RWPE1 (cell line): ENCODE measurements at places on chromosomes 3 and 15.

GRCh38 chr15:29636140-29636539 lies 186.1 kb downstream of the TJP1 start:
- DNase-seq: no peak

DNA sequence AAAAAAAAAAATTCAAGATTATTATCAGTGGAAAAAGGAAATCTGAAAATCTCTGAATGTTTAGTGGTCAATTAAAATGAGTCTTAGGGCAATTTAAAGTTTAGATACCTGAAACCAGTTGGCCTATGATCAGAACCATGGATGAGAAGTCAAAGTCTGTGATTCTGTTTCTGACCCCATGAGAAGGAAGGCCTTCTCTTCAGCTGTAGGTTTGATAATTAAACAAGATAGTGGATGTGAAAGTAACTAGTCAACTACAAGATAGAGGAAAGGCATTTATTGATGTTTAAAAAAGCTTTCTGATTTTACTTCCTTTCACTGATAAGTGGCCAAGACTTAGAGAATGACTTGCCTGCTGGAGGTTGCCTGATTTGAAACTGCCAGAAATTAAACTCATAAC lies 8.7 kb downstream of the PLS1 start:
- no peak for DNase-seq

GRCh38 chr15:81809543-81809942 lies 236.3 kb downstream of the MEX3B start:
- peak; percentile 28 for DNase-seq

- DNase-seq: no peak
Measured at GRCh38 chr3:107969994-107970819, 120.6 kb downstream of the CD47 start.

DNA sequence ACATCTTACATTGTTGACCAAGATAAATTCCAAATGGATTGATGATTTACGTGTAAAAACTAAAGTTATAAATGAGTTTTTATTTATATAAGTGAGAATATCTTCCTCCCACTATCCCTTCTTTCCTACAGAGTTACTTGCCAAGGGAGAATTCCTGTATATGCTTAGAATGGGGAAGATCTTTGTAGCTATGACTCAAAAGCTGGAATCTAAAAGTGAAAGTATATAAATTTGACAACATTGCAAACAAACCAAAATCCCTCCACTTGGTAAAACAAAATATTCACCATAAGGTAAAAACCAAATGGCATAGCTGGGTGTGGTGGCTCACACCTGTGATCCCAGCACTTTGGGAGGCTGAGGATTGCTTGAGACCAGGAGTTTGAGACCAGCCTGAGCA lies 52.7 kb upstream of the GCNT3 start:
- DNase-seq: no peak

GRCh38 chr15:86002444-86002843 lies 77.2 kb upstream of the AGBL1 start:
- no peak for DNase-seq

DNA sequence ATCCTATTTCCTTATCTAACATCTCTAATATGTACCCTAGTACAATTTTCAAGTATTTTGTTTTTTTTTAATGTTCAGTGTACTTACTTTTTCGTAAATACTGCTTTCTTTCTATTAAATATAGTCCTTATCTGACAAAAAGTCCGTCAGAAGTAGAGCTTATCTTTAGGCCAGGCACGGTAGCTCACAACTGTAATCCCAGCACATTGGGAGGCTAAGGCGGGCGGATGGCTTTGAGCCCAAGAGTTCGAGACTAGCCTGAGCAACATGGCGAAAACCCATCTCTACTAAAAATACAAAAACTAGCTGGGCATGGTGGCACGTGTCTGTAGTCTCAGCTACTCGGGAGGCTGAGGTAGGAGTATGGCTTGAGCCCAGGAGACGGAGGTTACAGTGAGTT lies 41.1 kb downstream of the USP3 start:
- no peak for DNase-seq

- DNase-seq: no peak
Measured at GRCh38 chr3:159821736-159822135, 166.9 kb upstream of the IL12A start.

- no peak for DNase-seq
Measured at GRCh38 chr3:94272016-94272415, 209.2 kb downstream of the NSUN3 start.

DNA sequence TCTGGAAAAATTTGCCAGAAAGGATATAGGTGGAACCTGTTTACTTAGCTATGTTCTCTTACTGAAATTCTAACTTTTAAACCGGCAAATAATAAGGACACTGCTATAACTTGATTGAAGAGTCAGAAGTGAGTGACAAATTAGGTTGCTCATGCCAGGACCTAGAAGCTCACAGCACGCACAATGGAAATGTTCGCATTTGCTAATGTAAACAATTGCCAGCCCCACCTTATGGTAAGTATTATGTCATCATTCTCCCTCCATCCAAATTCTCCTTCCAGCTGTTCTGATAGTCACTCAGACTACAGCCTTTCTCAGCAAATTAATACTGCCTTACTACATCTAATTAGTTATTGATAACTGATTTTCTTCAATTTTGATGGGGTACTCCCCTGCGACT lies 4.8 kb upstream of the STXBP5L start:
- DNase-seq: no peak

- no peak for DNase-seq
Measured at GRCh38 chr15:62578546-62578945, 413.5 kb upstream of the C2CD4B start.

DNA sequence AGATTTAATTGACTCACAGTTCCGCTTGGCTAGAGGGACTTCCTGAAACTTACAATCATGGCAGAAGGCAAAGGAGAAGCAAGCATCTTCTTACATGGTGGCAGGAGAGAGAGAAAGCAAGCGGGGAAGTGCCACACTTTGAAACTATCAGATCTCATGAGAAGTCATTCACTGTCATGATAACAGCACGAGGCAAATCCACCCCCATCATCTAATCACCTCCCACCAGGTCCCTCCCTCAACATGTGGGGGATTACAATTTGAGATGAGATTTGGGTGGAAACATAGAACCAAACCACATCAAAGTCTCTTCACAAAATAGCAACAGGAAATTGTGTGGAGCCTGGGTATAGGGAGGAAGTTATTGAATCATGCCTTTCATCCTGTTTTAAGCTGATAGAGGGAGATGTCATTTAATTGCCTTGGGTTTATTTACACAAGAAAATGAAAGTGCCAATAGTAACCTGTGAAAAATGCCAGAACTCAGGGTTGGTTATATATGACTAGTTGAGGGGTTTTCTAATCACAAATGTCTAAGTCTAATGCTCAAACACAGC lies 624.8 kb upstream of the LMCD1 start:
- DNase-seq: no peak

DNA sequence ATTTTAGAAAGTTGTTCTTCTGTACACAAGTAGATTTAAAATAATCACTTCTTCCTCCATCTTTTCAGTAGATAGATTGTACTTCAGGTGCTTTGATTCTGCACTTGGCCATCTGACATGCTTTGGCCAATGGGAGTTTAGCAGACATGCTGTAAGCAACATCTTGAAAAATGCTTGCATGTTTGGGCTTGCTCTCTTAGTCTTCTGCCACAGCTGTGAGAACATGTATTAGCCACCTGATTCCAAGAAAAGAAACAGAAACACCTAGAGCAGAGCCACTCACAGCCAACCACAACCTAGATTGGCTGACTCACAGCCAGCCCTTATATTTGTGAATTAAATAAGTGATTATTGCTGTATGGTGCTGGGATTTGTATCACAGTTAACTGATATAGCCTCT lies 70.2 kb upstream of the GADL1 start:
- DNase-seq: peak; percentile 34

DNA sequence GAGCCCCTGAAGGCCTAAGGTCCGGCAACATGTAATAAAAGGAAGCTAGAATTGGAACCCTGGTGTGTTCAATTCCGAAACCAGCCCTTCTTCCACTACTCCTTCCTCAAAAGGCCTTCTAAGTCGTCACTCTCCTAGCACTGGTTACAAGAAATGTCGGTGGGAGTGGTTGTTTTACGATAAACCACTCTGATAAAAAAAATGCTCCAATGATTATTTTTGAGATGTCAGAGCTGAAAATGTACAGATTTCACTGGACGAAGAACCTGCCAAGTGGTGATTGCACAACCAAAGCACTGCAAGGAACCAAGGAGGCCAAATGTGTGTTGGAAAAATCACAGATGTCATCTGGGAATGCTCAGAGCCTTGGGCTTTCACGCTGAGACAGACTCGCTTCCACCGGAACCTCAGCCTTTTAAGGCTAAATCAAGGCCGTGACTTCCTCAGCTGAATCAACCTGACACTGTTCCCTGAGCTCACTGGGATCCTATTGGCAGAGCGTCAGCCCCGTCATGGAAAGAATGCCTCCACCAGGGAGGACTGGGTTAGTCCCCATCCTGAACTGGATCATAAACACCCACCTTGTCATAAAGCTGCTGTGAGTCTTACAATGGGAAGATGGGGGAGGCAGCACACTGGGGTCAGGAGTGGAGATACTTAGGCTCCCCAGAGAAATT lies 108.1 kb upstream of the THBS1 start:
- no peak for DNase-seq

GRCh38 chr3:190863119-190863465 lies 598 bp upstream of the GMNC start:
- DNase-seq: no peak

GRCh38 chr3:160130950-160131349 lies 94.3 kb upstream of the C3orf80 start:
- no peak for DNase-seq

- no peak for DNase-seq
Measured at GRCh38 chr3:123148772-123149171, 53.0 kb upstream of the SEC22A start.

DNA sequence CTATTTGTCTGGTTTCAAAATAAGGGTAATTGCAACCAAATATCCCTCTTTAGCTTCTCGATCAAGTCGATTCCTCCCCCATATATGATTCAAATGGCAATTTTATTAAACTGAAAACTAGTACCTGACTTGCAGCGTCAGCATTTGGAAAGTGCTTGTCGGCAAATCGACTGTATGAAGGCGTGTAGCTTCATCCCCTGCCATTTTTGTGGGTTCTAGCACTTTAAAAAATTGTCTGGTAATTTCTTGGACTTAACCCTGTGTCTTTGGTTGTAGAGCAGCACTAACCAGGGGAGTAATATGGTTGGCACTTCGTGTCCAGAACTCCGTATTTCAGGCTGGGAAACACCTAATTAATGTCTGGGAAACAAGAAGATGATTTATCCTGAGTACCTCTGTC lies 573 bp downstream of the MME start:
- no peak for DNase-seq

DNA sequence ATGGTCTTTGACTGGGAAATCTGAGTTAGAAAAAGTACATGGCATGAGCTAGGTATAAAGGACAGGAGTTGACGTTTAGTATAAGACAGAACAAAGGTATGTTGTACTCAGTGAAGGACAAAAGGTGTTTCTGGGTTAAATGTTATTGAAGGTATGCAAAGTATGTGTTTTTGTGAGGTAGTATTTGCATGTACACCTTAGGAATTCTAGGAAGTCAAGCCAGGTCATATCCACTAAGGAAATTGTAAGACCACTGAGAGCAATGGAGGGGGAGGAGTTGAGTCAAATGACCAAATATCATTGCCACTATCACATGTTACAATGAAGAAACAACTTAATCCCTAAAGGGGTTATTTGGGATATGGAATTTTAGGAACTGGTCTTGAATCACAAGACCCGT lies 24.4 kb upstream of the TGFBR2 start:
- DNase-seq: no peak

GRCh38 chr3:50356553-50356952 lies 2.8 kb downstream of the TMEM115 start:
- DNase-seq: no peak

DNA sequence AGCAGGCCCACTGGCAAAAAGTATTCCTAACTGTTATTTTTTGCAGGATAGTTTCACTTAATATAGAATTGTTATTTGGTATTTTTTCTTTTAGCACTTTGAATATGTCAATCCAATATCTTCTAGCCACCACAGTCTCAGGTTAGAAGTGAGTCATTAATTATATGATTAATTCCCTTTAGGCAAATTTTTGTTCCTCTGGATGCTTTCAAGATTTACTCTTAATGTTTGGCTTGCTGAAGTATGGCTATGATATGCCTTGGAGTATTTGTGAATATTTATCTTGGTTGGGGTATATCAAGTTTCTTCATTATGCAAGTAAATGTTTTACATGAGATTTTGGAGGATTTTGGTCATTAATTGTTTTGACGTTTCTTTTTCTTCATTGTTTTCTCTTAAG lies 152.1 kb upstream of the ALCAM start:
- DNase-seq: no peak

GRCh38 chr15:85673326-85673725 lies 121.4 kb downstream of the KLHL25 start:
- DNase-seq: no peak

- DNase-seq: no peak
Measured at GRCh38 chr3:74089814-74090213, 465.1 kb upstream of the PDZRN3 start.

- no peak for DNase-seq
Measured at GRCh38 chr3:124597273-124597672, 133.0 kb upstream of the UMPS start.

DNA sequence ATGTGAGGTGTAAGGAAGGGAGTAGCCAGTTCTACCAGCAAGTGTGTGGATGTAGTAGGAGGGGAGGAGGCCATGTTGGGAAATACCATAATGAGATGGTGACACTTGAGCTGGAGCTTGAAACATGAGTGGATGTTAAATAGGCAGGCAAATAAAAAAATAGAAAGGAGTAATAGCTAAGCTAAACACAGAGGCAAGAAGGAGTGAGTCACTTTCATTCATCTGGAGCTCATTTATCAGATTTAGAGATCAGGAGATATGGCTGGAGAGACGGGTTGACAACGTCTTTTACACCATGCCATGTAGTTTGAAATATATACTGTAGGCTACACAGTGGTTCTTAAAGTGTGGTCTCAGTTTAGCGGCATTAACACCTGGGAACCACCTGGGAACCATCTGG lies 390.5 kb downstream of the DIPK2A start:
- DNase-seq: no peak

GRCh38 chr15:86316726-86317383 lies 237.2 kb downstream of the AGBL1 start:
- DNase-seq: no peak

- no peak for DNase-seq
Measured at GRCh38 chr3:167653760-167654159, at the start of gene WDR49. Gene WDR49 (minus strand): TSS chr3:167653942. CDS start chr3:167653425, 517 bp downstream.

- peak; percentile 68 for DNase-seq
Measured at GRCh38 chr15:76138436-76138835, 78.7 kb downstream of the TMEM266 start.

- DNase-seq: peak; percentile 49
Measured at GRCh38 chr3:128482666-128483656, 10.0 kb downstream of the GATA2 start.

DNA sequence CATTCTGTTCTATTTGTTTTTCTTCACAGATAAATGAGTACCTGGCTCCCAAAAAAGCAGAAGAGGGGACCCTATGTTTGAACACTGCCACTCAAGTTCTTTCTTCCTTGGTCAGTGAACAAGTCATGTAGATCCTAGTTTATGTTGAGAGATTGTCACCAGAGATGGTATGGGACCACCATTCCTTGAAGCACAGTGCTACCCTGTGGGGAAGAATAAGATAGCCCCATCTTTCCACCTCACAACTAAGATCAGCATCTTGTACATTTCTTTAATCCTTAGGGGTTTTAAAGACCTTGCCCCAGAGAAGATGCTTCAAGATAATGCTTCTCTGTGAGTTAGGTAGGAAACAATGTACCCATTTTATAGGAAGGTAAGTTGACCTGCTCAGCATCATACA lies 233.5 kb upstream of the WNT5A start:
- DNase-seq: peak; percentile 4
